ENCODE measurements at places on chromosomes 6 and 20.

- no peak for DNase-seq
These were observed 26.9 kb upstream of the ADTRP start for GRCh38 chr6:11805259-11806053.

DNA sequence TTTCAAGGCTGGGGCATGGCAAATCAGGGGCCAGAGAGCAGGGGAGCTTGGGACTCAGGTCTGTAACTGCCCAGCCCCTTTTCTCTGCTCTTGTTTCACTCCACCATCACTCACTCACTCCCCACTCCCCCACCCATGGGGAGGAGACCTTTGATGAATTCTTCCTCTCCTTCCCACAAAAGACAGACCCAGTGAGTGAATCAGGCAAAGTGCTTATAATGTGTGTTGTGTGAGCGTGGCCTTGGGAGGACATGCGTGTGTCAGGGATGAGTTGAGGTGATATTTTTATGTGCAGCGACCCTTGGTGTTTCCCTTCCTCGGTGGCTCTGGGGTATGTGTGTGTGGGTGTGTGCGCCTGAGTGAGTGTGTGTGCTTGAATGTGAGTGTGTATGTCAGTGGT is 1.0 kb upstream of the CUL9 start:
- DNase-seq, result no peak

- no peak for DNase-seq
These were observed 1514.8 kb upstream of the DEFB115 start for GRCh38 chr20:29742699-29743100.

- no peak for DNase-seq
These were observed 453.0 kb downstream of the LMBRD1 start for GRCh38 chr6:69343851-69344250.

GRCh38 chr6:20542927-20543602 is 8.8 kb downstream of the CDKAL1 start:
- no peak for DNase-seq

DNA sequence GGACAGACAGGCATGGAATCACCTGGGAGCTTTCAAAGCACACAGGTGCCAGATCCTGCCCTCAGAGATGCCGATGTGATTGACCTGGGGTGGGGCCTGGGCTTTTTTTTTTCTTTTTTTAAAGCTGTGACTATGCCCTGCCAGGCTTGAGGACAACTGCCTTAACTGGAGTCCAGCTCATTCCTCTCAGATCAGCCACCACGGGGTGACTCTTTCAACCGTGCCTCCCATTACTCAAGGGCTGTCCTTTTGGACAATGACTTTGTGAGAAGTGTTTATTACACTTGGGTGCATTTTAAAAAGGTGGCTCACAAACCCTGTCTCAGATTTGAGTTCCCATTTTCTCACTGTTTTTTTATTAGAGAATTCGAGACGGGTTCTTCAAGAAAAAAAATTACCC is 57.1 kb upstream of the RALY start:
- DNase-seq, result no peak

- no peak for DNase-seq
These were observed 226.6 kb downstream of the COL12A1 start for GRCh38 chr6:74979065-74979766.

GRCh38 chr20:36179170-36179945 is 24.8 kb downstream of the EPB41L1 start:
- DNase-seq, result no peak

GRCh38 chr6:43771210-43771857 is 1.3 kb downstream of the VEGFA start:
- DNase-seq, result peak; percentile 88

GRCh38 chr6:135193221-135193620 is 12.1 kb downstream of the MYB start:
- no peak for DNase-seq

GRCh38 chr20:23347791-23348190 is 2.8 kb upstream of the NXT1 start:
- DNase-seq, result no peak

DNA sequence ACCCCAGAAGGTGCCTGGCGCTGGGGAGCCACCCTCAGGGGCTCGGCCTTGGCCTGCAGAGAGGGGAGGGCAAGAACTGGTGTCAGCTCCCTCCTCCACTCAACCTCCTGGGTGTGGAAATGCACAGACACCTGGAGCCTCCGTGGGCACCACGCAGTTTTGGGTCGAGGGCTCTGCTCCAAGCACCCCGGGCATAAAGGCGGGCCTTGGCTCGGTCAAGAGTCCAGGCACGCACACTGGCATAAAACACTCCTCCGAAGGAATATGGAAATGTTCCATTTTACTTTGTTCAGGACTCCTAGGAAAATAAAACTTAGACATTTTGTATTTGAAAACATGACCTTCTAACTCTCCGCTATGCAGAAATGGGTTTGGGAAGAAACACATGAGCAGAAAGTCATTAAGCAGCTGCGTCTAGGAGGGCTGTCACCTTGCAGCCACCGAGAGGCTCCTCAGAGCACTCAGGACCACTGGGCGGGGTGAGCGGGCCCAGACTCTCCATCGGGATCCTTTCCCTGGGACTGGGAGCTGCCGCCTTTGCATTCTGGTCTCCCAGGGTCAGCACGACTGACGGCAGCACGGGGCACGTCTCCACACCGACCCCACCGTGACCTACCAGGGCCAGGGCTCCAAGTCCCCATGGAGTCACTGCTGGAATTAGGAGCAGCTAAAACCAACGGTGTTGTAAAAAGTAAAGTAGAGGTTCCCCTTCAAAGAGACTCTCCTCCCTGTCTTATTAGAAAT is 46.0 kb upstream of the DACT2 start:
- peak; percentile 56 for DNase-seq

DNA sequence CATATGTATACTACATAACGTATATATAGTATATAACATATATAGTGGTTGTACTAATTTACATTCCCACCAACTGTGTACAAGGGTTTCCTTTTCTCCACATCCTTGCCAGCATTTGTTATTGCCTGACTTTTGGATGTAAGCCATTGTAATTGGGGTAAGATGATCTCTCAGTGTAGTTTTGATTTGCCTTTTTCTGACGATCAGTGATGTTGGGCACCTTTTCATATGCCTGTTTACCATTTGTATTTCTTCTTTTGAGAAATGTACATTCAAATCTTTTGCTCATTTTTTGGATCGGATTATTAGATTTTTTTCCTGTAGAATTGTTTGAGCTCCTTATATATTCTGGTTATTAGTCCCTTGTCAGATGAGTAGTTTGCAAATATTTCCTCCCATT is 11.4 kb downstream of the SYNJ2 start:
- no peak for DNase-seq
